CD4-positive, alpha-beta T cell (primary cell): ENCODE measurements at places on chromosomes 16 and 17.

GRCh38 chr17:7034955-7035590 lies 742 bp upstream of the SLC16A13 start:
- DNase-seq: peak; percentile 43

DNA sequence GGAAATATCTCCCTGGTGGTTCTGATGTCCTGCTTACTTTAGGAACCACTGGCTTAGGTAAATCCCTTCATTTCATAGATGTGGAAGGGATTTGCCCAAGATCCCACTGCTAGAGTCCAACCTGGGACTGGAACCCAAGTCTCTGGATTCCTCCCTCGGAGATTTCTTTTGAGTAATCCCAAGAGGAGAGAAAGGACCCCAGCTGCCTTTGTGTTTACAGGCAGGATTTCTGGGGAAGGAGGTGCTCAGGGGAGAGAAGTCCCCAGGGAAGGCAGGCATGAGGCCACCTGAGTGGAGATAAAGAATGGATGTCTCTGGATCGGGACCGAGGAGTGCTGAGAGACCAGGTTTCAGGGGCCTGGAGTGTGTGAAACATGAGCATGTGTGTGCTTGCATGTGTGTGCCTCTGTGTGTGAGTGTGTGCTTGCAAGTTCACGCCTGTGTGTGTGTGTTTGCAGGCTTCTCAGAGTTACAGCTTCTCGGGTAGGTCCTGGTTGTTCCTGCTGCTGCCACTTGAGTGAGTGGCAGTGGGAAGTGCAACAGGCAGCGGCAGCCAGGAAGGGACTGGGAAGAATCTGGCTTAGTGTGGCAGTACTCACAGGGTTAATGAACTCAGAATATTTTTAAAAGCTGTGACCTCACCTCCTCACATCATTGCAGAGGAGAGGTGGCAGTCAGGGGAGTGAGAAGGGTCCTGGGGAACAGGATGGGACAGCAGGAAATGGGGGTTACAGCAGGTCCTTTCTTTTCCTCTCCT lies 2.2 kb downstream of the KCNH6 start:
- DNase-seq: no peak

DNA sequence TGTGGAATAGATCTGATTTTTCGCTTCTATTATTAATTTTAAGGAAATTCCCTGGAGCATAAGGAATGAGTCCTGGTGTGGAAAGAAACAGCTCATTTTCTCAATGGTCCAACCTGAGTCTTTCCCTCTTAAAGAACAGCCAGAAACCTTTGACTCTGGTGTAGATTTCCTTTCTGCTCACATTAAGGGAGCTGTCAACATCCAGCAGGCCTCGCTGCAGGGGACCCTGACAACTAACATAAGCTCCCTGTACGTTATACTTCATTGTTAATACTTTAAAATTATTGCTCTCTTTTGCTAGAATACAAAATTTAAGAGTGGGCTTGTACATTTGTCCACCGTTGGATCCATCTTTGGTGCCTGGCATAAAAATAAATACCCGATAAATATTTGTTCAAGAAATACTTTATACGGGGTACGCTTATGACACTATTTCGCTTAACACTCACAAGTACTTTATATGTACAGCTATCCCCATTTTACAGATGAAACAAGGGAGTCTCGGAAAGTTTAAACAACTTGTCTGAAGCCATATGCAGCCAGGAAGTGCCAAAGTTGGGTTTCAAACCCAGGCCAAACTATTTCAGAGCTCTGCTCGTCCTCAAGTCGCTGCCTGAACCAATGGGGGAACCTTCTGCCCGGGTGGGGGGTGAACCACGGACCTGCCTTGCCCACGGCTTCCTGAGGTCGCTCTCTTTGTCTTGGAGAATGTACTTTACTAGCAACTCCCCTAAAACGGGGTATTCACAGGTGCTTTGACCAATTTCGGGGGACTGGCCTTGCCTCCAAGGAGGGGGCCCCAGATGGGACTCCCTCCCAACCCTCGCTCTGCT lies 611 bp downstream of the SMARCE1 start:
- peak; percentile 27 for DNase-seq

GRCh38 chr17:71765437-71765836 lies 355.4 kb upstream of the SOX9 start:
- DNase-seq: no peak

GRCh38 chr16:2949705-2950352 lies 14.2 kb upstream of the KREMEN2 start:
- DNase-seq: no peak

- DNase-seq: no peak
Measured at GRCh38 chr17:50550661-50551432, 3.9 kb downstream of the SPATA20 start.

DNA sequence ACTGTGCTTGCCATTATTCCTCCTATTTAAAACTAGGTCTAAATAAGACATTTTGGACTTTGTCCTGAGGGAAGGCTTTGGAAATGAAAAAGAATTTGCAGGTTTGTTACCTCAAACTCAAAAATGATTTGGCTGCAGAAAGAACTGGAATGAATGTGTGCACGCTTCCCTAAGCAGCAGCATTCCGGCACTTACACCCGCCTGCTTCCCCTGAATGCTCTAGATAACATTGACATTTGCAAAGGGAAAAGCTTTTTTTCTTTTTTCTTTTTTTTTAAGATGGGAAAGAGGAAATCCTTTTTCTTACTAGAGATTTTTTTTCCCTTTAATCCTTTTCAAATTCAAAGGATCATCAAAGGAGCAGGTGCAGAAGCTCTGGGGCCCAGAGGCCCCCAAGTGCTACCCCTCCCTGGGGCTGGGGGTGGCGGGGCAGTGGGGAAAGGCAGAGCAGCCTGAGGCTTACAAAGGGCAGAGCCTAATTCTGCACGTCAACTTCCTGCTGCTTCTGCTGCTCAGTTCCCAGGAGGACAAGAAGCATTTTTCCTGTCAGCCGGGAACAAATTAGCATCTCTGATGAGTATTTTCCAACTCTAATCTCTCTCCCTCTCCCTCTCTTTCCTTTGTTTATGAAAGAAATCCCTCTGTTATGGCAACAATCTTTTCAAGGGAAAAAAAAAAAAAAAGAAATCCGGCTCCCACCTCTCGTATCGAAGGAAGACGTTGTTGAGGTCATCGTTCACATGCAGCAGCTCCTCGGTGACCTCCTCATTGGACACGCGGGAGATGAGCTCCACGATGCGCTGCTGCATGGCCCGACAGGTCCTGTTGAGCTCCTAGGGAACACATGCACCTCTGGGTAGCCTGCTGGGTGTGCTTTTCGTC lies 32.1 kb upstream of the SREBF1 start:
- DNase-seq: no peak

DNA sequence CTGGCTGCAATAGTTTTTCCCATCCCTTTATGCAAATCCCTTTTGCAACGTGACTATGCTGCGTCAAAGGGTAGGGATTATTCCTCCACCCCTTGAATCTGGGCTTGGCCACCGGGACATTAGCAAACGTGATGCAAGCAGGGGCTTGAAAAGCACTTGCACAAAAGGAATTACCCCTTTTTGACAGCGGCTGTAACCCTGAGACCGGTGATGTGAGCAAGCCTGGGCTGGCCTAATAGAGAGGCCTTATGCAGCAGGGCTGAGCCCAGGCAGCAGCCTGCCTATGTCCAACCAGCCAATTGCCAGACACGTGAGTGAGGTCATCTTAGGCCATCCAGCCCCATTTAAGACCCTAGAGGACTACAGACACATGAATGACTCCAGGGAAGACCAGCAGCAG lies 30.4 kb upstream of the PAFAH1B1 start:
- no peak for DNase-seq

- DNase-seq: no peak
Measured at GRCh38 chr16:85947230-85948137, 48.5 kb downstream of the IRF8 start.

GRCh38 chr16:72241930-72242329 lies 70.0 kb upstream of the PMFBP1 start:
- no peak for DNase-seq
